NCI-H446 (cell line): ENCODE measurements at places on chromosomes 2 and 18.

GRCh38 chr2:163348857-163349380, 386.9 kb downstream of the FIGN start:
- no peak for DNase-seq

- peak; percentile 35 for DNase-seq
These were observed 89.9 kb downstream of the GLI2 start for GRCh38 chr2:120825370-120826259.

DNA sequence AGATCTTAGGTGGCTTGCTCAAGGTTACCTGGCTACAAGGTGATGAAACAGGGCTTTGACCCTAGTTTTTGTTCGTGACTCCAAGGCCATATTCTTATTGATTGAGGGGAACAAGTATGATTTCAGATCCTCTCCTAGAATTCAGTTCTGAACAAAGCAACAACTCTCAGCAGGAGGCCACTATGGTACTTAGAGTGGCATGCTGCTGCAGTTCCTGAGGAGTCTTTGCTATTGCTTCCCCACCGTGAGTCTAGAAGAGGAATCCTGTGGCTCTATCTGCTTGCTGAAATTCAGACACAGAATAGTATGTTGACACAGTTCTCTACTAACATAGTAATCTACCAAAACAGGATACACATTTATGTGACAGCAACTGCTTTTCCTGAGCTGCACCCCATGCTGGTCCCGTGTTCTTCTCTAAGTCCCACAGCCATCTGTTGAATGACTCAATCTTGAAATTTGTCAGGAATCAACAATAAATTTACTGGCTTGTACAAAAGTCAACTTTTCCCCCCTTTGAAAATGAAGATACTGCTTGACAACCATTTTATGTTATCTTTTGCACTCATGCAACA, 4.1 kb downstream of the TGFBRAP1 start:
- no peak for DNase-seq

- no peak for DNase-seq
These were observed 16.9 kb upstream of the CD28 start for GRCh38 chr2:203689426-203690116.

GRCh38 chr2:27150639-27151230, 1.9 kb downstream of the TCF23 start:
- no peak for DNase-seq

DNA sequence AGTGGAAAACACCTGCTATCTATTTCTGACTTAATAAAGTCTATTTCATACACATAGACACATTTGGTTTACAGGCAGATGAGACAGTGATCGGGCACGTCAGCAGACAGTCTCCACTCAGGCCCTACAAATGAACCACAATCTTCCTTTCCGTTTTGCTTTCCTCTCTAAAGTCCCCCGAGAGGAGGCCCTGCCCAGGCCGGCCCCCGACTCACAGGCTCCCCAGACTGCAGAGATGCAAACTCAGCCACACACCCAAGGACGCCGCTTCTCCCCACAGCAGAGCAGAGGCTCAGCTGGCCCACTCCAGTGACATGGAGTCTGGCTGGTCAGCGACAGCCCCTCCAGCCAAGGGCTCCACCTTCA, 9.3 kb upstream of the MTERF4 start:
- no peak for DNase-seq

DNA sequence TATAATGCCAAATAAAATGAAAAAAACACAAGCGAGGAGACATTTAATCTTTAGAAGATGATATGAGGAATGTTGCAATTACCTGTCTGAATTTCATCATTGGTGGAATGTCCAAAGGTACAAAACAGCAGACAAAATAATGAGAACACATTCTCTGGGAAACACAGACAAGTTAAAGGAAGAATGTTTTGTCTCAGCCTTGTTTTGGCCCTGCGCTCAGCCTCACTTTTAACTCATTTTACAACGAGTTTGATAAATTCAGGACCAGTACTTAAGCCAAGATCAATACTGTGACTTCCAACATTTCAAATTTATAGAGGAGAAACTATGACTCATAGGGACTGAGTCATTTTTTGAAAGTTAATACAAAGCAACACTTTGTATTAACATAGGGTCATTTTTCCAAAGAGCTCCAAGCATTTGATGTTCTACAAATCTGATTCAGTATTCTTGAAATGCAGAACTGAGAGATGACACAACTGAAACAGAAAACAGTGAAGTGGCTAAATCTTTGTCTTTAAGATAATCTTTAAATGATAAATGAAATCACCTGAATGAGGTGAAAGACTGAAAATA, 833.2 kb upstream of the CHAC2 start:
- no peak for DNase-seq

DNA sequence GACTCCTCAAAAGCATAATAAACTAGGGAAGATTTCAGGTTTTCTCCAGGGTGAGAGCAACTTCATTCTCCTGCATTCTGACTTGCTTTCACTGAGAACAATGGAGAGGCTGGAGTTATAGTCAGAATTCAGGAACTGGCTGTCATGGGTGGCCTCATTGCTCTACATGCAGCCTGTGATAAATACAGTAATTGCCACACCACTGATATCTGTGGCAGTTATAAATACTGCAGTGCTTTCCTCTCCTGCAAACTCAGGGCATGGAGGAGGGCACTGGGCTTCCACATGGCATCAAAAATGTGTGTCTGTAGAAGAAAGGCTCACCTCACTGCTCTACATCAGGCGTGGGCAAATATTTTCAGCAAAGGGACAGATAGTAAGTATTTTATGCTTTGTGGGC, 510.2 kb downstream of the ZNF516 start:
- DNase-seq = no peak

DNA sequence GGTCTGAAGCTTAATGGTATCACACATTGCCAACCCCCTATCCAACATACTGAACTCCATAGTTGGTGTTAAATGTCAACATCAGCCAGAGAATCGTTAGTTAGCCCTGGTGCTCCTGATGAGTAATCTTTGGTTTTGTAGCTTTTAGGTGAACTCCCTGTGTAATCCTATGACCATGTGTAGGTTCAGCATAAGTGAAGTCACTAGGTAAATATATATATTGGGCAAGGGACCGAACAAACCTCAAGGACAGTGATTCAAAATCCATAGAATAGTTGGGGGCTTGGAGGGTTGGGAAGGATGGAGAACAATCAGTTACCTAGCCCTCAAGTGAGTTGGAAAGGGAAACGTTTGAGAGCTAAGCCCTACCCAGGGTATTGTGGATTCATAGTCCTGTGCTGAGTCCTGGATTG, 16.0 kb upstream of the AP1S3 start:
- DNase-seq = no peak

GRCh38 chr2:80299661-80300060, 4.9 kb downstream of the LRRTM1 start:
- DNase-seq = no peak
